Stimulated activated CD4-positive, alpha-beta T cell treated with anti-CD3 and anti-CD28 coated beads, Interleukin-1b, Interleukin-23, amount 100 ng/mL, for 48 hours (primary cell): ENCODE measurements at places on chromosomes 12 and 14.

DNA sequence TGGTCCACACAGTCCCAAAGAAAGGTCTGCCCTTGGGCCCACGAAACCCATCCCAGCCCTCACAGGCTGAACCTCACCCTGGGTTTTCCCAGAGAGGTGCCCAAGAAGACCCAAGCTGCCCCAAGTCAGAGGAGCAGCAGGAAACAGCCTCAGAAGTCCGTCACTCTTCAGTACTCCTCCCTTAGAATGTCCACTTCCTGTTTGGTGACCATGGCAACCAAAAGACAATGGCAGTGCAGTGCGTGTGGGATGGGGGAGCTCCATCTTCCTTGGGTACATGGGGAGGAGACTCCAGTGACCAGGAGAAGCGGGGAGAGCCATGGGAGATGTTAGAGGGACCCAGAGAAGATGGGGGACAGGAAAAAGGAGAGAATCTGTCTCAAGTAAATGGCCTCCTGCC, 11.3 kb downstream of the SELPLG start:
- DNase-seq: no peak

DNA sequence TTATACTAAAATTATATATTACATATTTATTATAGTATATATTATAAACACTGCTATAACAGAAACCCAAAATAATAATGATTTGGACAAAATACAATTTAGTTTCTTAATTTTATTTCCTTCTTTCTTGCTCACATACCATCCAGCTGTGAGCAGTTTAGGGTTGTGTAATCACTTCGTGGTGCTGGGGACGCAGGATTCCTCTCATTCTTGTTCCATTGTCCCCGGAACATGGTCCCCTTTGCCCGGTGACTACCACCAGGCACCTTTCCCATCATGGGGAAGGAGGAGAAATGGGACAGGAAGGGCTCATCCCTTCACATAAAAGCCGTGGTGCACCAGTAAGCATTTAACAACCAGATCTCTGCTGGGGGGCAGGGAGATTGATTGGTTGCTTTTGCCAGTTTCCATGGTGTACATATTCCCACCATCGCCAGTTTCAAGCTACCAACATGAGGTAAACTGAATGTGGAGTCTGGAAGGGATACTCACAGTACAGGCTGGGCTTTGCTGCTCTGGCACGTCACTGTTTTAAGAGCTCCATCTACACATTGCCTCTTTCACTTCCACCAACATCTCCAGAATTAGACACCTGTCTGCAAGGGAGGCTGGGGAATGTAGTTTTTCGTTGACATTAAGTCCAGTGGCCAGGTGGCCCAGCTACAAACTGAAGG, 191.5 kb downstream of the TMEM132C start:
- no peak for DNase-seq

- no peak for DNase-seq
These were observed 42.2 kb upstream of the FOS start for GRCh38 chr14:75236467-75236866.

- no peak for DNase-seq
These were observed 42.3 kb upstream of the EPS8 start for GRCh38 chr12:15831315-15831978.

DNA sequence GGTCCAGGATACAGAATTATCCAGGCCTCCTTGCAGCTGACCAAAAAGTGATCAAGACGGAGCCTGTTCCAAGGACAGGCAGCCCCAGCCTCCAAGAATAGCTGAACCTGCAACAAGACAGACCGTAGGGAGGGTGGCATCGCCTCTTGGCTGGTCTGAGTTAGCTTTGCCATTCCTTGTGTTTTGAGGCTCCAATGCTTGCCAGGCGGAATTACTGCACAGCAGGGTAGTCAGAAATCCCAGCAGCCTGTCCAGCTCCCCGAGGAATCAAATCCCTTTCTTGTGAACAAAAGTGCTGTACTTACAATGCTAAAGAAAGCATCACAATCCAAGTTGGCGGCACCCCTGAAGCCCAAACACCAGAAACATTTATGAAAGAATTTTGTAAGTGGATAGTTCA, 246.9 kb downstream of the TMEM132C start:
- DNase-seq: no peak

GRCh38 chr12:107429006-107429705, 256.4 kb upstream of the PWP1 start:
- no peak for DNase-seq

GRCh38 chr14:101838476-101838875, 77.0 kb downstream of the PPP2R5C start:
- no peak for DNase-seq

DNA sequence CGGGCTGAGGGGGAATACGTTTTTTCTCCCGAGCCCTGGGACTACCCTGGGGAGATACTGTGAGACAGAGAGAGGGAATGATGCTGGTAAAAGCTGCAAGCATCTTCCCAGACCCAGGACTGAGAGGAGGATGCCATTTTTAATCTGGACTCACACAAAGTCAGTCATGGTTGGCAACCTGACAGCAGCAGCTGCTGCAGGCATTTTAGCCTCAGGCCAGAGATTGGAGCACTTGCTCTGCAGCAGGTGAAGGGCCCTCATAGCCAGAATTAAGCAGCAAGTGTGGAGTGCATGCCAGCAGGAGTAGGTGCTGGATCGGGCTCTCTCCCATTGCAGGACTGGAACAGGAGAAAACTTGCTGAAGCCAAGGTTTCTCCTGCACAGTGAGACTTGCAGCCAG, 361.1 kb upstream of the CLEC14A start:
- no peak for DNase-seq

GRCh38 chr12:93127107-93127560, 198.0 kb upstream of the EEA1 start:
- DNase-seq: no peak

GRCh38 chr12:26471560-26471959, 276.2 kb downstream of the SSPN start:
- DNase-seq: no peak

DNA sequence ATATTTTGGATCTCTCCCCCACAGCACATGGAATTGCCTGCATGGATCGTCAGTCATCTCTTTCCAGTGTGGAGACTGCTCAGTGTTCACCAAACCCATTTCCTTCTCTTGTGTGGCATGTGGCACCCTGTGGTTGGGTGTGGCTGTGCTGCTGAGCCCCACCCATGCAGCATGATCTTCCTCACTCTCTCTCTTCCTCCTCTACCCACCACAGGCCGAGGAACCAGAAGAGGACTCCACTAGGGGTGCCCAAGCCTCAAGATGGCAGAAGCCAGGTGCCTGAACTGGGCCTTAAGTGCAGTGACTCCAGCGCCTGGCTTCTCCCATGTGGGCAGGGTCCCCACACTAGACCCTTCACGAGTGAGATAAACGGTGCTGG, 66.8 kb upstream of the GPR68 start:
- peak; percentile 51 for DNase-seq

- no peak for DNase-seq
These were observed 5.6 kb upstream of the NFATC4 start for GRCh38 chr14:24362241-24362960.

DNA sequence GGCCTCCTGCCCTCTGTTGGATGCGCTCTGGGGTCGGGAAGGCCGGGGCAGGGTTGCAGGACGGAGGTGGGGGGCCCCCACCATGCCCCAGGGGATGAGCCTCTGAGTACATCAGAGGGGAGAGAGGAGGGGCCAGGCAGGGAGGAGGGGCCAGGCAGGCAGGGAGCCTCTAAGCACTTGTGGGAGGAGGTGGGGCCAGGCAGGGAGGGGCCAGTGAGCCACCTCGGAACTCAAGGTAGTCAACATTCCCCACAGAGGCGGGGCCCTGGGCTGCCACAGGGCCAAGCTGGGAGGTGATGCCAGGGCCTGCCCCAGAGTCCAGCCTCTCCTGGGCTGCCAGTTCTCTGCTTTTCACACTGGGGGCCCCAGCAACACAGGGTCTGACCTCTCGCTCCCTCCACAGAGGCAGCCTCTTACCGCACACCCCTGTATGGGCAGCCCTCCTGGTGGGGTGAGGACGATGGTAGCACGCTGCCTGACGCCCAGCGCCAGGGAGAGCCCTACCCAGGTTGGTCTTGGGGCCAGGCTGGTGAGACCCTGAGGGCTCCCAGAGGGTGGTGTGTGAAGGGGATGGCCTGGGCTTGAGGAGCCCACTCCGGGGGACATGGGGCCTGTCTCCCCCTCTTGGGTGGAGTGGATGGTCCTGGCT, 17.4 kb downstream of the CEP170B start:
- no peak for DNase-seq

DNA sequence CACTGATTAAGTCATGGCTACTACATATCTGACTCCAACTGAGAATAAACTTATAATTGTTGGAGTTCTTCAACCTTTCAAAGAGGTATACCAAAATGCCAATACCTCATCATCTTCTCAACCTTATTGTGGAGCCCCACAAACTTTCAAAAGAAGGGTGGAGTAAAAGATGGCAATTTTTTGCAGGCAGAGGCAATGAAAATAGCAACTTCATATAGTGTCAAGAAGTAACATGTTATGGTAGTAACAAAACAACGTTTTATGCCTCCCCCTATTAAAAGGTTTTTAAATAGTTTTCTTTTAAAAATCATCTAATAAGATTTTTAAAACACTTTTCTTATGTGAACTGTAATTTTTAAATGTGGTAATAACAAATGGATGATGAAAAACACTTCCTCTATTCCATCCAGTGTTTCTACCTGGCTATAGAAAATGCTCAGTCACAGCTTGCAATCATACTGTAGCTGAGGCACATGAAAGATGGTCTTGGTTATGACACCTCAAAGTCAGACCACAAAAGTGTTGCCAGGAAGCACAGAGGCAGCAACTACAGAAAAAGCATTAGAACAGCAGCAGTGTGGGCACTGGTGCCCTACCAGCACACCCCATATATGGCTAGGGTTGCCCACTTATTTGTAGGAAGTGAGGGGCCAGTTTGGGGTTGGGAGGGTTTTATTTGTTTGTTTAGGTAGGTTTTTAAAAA, 7.0 kb downstream of the PPP1R12A start:
- DNase-seq: peak; percentile 44

DNA sequence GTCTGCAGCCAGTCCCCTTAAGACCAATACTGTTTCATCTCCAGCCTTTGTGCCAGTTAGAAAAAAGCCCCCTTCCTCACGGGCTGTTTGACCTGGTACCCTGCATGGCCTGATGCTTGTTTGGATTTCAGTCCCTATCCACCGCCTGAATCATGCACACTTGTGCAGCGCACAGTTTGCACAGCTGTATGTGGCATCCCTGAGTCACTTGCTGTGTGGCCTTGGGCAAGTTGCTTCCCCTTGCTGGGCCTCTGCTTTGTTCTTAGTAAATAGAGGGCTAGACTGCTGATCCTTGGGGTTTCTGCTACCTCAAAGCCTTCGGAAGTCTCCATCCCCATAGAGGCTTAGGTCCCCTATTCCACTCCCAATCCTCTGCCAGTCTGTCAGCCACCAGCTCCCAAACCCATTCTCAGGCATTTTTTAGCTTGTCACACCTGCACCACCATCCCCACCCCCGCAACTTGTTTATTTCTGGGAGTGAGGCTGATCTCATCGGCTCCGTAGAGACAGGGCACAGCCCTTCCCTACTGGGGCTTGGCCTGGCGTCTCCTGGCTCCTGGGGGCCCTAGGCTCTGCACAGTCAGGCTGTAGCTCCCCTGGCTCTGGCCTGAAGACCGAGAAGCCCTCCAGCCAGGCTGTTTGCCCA, 8.8 kb downstream of the KRT80 start:
- no peak for DNase-seq

GRCh38 chr12:26014085-26014484, 55.6 kb downstream of the RASSF8 start:
- DNase-seq: no peak

DNA sequence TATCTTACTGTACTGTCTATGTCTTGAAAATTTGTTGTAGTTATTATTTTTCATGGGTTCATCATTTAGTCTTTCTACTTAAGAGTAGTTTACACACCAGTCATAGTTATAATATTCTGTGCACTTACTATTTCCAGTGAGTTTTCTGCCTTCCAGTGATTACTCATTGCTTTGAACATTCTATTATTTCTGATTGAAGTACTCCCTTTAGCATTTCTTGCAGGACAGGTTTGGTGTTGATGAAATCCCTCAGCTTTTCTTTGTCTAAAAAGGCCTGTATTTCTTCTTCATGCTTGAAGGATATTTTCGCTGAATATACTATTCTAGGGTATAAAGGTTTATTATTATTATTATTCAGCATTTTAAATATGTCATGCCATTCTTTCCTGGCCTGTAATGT, 66.8 kb downstream of the TSPAN8 start:
- no peak for DNase-seq

- DNase-seq: no peak
These were observed 46.3 kb upstream of the CATSPERB start for GRCh38 chr14:91778217-91778616.

DNA sequence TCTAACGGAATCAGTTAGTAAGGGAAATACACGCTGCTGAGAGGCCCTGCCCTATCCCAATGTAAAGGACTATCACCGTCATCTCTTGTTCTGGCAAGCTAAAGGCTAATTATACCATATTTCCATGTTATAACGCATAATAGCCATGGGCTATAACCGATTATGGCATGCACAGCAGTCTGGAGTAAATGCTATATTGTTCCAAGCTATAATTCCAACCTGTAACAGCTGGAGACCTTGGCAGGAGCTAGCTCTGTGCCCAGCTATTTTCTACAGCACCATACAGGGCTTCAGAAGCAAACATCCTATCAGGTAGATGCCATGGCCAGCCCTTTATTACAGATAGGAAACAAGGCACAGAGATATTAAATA, 26.3 kb downstream of the SYNE3 start:
- DNase-seq: no peak

DNA sequence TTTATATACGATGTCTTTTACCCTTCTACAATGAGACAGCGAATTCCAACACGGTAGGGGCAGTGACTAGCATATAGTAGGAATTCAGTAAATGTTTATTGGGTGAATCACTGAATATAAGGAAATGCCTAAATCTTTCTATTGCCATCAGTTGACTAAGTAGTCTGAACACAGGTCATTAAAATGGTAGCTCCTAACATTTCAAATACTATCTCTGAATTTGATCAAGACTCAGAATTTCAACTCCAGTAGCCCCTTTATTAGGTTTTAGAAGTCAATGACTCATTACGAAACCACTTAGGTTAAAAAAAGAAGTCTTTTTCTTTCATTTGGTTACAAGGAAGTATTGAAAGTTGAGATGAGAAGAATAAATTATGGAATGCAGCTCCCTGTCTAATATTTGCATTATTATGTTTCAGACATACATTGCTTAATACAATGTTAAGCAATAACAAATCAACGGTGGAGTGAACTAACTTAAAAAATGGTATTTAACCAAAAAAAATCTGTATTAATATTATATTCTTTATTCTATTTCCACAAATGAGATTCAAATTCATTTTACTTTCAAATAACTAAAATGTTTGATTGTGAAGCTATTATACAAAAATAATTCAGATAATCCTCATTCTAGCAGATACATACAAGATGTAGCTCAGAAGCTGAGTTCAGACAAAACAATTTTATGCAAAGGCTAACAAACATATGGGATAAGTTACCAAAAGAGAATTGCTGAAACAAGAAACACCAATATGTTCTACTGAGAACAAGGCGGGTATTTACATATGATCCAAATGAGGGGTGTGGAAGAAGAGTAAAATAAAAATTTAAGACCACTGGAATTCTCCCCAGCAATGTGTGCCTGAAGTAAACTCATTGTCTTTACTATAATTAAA, 302.7 kb downstream of the CEP128 start:
- DNase-seq: no peak
